Psoas muscle (tissue), 8 donors: ENCODE measurements at places on chromosomes 1 and 21.

- no peaks in the 10 kb centered on the region for H3K36me3 ChIP-seq
- no peak overlapping the region for H3K4me3 ChIP-seq
- DNase-seq: no peak
- no peak overlapping the region for H3K27ac ChIP-seq
- H3K4me1 ChIP-seq: no peaks in the 10 kb centered on the region
These were observed 63.2 kb upstream of the TMEM51 start for GRCh38 chr1:15090373-15090772.

GRCh38 chr1:227748496-227749182 lies 13.4 kb downstream of the SNAP47 start:
- DNase-seq: no peak
- H3K27ac ChIP-seq: no peak overlapping the region
- H3K36me3 ChIP-seq: no peaks in the 10 kb centered on the region
- H3K4me1 ChIP-seq: peaks cover 29% of the 10 kb centered on the region
- H3K4me3 ChIP-seq: no peak overlapping the region

DNA sequence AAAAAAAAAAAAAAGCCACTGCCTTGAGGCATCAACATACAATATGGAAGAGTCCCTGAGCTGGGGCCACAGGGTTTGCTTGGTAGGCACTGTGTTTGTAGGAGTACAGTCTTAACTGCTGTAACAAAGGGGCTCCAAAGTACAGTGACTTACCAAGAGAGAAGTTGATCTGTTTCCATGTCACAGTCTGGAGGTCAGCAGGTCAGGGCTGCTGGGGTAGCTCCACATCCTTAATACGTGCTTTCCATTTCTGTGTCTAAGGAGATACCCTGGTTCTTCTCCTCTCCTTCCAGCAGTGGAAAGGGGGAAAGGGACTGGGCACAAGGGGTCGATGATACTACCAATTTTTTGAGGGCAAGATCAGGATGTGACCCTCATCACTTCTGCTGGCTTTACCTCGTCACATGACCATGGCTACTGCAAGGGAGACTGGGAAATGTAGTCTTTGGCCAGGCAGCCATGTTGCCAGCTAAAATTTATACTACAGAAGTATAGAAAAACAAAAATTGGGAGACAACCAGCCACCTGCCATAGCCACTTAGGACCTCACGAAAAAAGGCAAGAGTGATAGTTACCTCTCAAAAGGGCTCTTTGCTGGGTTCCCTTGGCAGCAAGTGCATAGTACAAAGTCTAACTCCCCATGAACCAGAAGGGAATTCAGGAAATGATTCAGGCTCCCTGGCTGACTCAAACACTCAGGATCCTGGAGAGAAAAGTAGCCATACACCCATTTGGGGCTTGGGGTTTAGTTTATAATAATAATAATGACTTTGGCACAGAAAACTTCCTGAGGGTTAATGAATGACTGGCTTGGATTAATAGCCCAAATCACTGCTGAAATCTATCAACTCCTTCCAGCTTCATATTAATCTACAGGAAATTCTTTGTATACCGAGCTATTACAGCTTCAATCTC lies 52.7 kb upstream of the ATP5PO start:
- H3K36me3 ChIP-seq: no peaks in the 10 kb centered on the region
- H3K27me3 ChIP-seq: no peaks in the 10 kb centered on the region
- no peak for DNase-seq
- H3K4me1 ChIP-seq: peaks cover 23% of the 10 kb centered on the region
- H3K27ac ChIP-seq: peak overlapping the region; percentile 21

DNA sequence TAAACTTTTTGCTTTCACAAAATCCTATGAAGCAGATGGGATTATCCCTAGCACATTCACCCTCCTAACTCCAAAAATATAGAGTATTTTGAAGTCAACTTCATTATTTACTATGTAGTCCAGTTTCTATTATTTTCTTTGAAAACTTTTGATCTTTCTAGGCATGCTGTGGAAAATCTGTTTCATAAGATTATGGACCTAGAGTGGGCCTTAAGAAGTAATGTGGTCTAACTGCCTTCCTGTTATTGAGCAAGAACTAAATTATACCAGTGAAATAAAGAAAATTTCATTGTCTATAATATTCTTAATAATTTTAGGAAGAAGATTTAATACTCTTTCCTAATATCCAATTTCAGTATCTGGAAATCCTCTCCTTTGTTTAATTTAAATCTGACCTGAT lies 58.1 kb downstream of the PRKACB start:
- no peak overlapping the region for H3K4me3 ChIP-seq
- DNase-seq: no peak
- H3K27me3 ChIP-seq: no peaks in the 10 kb centered on the region
- peaks cover 26% of the 10 kb centered on the region for H3K36me3 ChIP-seq
- H3K27ac ChIP-seq: no peak overlapping the region

DNA sequence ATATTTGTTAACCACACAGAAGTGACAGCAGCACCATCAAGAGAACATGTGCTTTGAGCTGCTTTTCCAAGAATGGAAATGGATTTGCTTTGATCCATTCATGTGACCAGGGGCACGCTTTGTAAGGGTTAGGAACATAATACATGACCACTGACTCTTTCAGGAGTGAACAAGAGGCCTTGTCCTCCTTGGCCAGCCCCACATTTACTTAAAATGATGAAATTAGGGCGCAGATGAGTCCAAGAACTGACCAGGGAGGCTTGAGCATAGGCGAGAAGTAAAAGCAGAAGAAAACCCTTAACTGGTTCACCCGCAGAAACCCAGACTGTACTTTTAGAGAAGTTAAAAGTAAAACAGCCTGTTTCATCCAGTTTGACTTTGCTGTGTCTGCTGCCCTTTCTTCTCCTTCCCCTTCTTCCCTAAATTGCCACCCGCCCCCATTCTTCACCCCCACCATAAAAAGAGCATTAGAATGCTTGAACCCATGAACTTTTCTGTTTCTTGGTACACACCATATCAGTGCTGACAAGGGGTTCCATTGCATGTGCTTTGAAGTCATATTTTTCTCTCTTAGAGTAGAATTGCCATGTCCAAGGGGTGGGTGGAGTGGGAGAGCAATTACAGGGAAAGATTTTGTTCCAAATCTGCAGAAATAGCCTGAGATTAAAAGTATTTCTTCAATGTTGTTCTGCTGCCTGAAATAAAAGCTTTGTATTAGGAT lies 2.6 kb upstream of the GLUL start:
- no peak for DNase-seq
- no peaks in the 10 kb centered on the region for H3K36me3 ChIP-seq
- H3K27ac ChIP-seq: peak overlapping the region; percentile 14
- peaks cover 34% of the 10 kb centered on the region for H3K4me1 ChIP-seq
- no peaks in the 10 kb centered on the region for H3K27me3 ChIP-seq

DNA sequence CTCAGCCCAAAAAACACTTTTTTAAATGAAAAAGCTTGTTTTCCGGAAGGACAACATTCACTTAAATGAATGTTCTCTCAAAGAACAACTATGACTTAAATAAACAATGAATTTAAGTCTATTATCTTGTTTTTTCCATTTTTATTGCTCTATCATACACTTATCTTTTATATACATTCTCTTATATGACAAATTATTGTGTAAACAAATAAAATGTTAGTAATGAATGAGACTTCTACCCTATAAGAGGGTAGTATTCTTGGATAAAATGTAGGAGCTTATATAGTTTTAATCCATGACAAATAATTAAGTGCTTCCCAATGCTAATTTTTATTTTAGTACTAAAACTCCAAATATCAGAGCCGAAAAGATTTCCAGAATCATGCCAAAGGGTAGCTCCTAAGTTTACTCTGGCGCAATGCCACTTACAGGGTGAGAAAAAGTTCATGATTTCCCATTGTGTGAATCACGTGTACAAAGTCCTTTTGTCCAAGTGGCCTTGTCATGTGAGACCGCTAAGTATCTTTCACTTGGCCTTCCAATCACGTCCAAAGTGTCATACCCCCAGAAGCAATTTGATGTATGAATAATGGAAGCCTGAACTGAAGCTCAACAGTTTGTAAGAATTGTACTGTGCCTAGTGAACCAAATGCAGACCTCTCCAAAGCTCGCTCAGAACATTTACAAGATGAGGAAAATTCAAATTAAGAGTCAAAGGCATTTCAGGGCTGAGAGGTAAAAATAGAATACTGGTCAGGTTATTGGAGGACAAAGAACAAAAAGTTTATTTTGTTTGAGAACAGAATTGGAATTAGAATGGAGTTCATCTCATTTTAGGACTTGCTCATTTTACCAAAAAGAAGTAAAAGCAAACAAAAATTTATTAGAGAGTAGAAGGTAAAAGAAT lies 56.6 kb upstream of the C1orf21 start:
- no peaks in the 10 kb centered on the region for H3K4me1 ChIP-seq
- H3K27ac ChIP-seq: no peak overlapping the region
- no peaks in the 10 kb centered on the region for H3K27me3 ChIP-seq
- H3K36me3 ChIP-seq: no peaks in the 10 kb centered on the region
- no peak overlapping the region for H3K4me3 ChIP-seq

GRCh38 chr1:75203415-75204277 lies 69.5 kb downstream of the LHX8 start:
- no peak for DNase-seq
- H3K4me3 ChIP-seq: no peak overlapping the region
- no peaks in the 10 kb centered on the region for H3K27me3 ChIP-seq
- no peaks in the 10 kb centered on the region for H3K4me1 ChIP-seq
- no peak overlapping the region for H3K27ac ChIP-seq

- DNase-seq: no peak
- no peaks in the 10 kb centered on the region for H3K36me3 ChIP-seq
- no peak within 1 kb of the TSS for H3K4me3 ChIP-seq
These were observed at the start of gene FNDC7 for GRCh38 chr1:108712606-108713150. TSS of gene FNDC7 (plus strand) at chr1:108712908. CDS start at chr1:108712934, 26 bp downstream.

GRCh38 chr1:232518349-232518748 lies 111.6 kb downstream of the SIPA1L2 start:
- H3K36me3 ChIP-seq: peaks cover 12% of the 10 kb centered on the region
- no peak overlapping the region for H3K27ac ChIP-seq
- no peak overlapping the region for H3K4me3 ChIP-seq
- H3K4me1 ChIP-seq: no peaks in the 10 kb centered on the region
- no peak for DNase-seq
- no peaks in the 10 kb centered on the region for H3K27me3 ChIP-seq

- peaks cover 25% of the 10 kb centered on the region for H3K36me3 ChIP-seq
- H3K4me3 ChIP-seq: peak overlapping the region; percentile 8
- peaks cover 37% of the 10 kb centered on the region for H3K4me1 ChIP-seq
- no peak overlapping the region for H3K27ac ChIP-seq
- no peaks in the 10 kb centered on the region for H3K27me3 ChIP-seq
- no peak for DNase-seq
These were observed 7.8 kb downstream of the ETS2 start for GRCh38 chr21:38813547-38813946.

DNA sequence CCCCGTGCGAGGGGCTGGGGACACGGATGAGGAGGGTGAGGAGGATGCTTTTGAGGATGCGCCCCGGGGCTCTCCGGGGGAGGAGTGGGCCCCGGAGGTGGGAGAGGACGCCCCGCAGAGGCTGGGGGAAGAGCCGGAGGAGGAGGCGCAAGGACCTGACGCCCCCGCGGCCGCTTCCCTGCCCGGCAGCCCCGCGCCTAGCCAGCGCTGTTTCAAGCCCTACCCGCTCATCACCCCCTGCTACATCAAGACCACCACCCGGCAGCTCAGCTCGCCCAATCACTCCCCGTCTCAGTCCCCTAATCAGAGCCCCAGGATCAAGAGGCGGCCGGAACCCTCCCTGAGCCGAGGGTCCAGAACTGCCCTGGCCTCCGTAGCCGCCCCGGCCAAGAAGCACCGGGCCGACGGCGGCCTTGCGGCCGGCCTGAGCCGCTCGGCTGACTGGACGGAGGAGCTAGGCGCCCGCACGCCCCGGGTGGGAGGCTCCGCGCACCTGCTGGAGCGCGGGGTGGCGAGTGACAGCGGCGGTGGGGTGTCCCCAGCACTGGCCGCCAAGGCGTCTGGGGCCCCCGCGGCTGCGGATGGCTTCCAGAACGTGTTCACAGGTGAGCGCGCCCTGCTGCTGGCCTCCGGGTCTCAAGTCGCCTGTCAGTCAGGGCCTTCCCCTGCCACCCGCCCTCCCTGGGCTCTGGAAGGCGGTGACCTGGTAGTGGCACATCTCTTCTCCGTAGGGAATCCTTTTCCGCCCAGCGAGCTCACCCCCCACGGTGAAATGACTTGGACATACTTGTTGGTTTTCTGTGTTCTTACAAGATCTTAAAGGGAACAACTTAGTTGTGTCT lies 1.7 kb downstream of the FMN2 start:
- H3K4me3 ChIP-seq: peak overlapping the region; percentile 48
- H3K36me3 ChIP-seq: no peaks in the 10 kb centered on the region
- peaks cover 5% of the 10 kb centered on the region for H3K27me3 ChIP-seq
- no peak for DNase-seq

DNA sequence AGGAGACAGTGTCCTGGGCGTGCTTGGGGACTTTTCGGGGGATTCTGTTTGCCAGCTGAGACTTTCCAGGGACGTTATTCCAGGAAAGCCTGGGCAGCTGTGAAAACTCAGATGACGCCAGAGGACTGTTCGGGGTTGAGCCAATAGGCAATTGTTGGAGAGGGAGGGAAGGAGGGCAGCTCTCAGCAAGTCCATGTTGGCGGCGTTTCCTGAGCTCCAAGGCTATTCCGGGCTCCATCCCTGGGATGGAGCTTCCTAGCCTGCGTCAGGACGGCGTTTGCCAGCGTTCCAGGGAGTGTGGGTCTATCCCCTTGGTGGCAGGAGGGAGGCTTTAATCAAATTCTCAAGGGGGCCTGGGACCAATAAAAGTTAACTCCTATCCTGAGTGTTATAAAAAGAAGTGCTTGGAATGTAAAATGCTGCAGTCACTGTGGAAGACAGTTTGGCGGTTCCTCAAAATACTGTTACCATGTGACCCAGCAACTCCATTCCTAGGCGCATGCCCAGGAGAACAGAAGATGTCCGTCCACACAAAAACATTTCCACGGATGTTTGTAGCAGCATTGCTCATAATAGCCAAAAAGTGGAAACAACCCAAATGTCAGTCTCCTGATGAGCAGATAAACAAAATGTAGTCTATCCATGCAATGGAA lies 15.2 kb downstream of the SLC27A3 start:
- no peaks in the 10 kb centered on the region for H3K36me3 ChIP-seq
- H3K4me3 ChIP-seq: peak overlapping the region; percentile 50
- no peaks in the 10 kb centered on the region for H3K27me3 ChIP-seq
- DNase-seq: peak; percentile 85
- peaks cover 17% of the 10 kb centered on the region for H3K4me1 ChIP-seq

DNA sequence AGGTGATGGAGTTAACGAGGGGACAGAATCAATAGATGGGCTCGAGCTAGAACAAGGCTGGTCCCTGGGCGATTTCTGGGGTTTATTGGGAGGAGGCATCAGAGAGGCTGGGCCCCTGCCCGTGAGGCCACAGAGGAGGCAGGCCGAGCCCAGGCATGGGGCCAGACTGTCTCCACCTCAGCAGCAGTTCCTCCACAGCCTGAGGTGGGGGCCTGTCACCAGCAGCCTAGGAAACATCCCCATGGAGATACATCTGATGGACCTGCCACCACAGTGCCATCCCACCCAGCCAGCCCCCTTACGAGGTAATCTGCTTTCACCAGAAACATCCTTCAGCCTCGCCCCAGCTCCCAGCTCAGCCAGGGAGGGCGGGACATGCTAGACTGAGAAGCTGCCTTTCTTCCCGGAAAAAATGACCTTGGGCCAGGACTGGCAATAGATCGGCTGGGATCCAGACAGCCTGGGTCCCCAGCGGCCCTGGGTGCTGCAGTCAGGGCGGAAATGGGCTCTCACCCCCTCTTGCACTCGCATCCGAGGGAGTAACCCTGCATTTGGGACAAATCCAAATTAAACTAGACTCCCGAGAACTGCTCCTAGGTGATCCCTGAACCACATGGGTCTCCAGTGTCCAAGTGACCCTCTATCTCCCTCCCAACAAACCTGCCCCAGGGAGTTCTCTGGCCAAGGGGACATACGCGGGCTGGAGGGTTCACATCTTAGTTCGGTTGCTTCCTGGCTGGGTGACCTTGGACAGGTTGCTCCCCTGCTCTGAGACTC lies 10.0 kb upstream of the EPHA8 start:
- H3K27me3 ChIP-seq: peaks cover 55% of the 10 kb centered on the region
- H3K36me3 ChIP-seq: no peaks in the 10 kb centered on the region
- no peak overlapping the region for H3K4me3 ChIP-seq
- H3K4me1 ChIP-seq: no peaks in the 10 kb centered on the region
